Nephron progenitor cell (in vitro differentiated cells): ENCODE measurements at places on chromosomes 4 and X.
A peak's percentile ranks its signal among the peaks of the same experiment; 100 is the strongest.

GRCh38 chr4:189305500-189305899, 635.2 kb upstream of the FRG1 start:
- no peak for DNase-seq

DNA sequence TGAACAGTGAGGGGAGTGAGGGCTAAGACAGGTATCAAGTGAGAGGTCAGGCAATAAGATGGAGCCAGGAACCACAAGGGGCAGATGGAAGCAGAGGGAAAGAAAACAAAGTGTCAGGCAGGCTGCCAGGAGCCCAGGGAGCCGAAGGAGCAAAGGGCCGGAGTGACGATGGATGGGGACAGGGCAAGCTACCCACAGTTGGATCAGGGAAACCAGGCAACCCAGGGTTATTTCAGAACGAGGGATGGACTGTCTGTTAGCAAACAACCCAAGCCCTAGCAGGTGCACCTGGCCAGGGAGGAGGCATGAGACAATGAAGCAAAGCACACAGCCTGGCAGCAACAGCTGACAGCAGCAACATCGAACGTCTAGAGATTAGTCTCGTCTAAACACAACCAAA, 39.2 kb downstream of the SEL1L3 start:
- no peak for DNase-seq

DNA sequence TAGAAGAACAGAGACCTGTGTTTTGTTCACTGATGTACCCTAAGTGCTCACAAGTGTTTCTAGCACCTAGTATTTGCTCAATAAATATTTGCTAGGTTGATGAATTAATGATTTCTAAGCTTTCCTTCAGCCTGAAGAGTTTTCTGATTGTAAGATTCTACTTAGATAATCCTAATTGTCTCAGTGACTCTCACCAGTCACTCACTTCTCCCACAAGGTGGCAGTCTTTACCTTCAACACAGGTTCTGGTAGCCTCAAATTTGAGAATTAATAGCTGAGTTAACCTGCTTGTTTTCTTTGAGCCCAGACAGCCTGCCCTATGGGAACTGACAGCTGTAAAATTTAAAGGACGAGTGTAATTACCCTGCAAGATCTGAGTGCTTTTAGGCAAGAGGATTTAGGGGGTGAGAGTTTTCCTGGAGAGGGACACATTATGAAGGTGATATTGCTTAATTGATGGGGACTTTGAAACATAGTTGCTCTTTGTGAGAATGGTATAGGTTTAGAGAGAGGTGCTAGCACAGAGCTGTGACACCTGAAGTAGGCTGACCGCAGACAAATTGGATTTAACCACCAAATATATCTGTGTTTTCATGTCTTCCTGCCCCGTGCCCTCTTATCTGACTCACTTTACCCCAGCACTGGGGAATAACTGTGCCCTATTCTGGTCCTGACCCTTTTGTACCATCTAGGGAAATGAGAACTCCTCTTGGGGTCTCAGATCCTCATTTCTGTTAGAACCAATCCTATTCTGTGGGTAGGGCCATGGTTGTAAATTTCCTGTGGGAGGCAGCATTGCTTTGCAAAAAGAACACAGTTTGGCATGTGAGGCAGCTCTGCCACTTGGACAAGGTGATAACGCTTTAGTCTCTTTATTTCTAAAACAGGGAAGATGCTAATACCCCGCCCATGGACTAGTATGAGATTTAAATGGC, 27.7 kb downstream of the CD38 start:
- DNase-seq, result peak; percentile 47

DNA sequence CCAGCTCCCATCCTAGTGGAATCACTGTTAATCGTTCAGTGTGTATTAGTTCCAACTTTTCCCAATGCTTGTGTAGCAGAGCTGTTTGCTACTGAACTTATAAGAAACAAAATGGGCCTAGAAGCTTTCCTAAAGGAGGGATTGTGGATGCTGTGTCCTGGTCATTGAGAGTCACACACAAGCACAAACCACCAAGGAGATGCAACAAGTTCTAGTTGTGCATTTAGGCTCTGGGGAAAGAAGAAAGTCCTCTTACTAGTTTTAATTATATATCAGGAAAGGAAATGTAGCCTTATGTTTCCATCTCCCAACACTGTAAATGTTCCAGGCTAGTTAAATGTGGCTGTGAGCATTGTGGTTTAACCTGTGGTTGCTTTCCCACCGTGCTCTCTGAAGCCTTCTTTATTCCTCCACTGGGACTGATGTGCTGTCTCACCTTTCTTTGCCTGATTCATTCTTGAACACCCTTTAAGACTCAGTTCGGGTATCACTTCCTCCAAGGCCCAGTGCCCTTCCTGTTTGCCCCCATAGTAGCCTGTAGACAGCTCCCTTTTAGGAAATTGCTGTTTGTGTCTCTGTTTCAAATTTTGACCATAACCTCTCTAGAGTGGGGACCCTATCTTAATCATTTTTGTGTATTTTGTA, 34.3 kb downstream of the ATP10D start:
- no peak for DNase-seq

- DNase-seq, result no peak
Observed at GRCh38 chrX:24355095-24355494, 5.3 kb upstream of the SUPT20HL1 start.

DNA sequence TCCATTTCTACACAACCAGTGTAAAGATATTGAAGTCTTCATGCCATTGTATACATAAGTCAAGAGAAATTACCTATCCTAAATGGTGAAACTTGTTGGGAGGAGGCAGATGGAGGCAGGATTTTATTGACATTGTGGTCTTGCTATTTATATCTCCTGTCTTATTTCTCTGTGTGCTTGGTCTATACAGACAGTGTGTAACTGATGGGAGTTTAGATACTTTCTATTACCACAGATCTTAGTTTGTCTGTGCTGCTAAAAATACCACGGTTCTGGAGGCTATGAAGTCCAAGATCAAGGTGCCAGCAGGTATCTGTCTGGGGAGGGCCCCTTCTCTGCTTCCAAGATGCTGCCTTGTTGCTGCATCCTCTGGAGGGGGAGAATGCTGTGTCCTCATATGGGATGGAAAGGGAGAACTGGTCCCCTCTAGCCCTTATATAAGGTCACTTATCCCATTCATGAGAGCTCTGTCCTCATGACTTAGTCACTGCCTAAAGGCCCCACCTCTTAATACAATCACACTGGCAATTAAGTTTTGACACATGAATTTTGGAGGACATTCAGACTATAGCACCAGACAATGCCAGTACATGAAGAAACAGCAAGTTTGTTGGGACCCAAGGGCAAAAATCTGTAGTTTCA, 62.4 kb downstream of the SYNPO2 start:
- DNase-seq, result no peak

- DNase-seq, result no peak
Observed at GRCh38 chr4:127416115-127416514, 216.6 kb upstream of the INTU start.

DNA sequence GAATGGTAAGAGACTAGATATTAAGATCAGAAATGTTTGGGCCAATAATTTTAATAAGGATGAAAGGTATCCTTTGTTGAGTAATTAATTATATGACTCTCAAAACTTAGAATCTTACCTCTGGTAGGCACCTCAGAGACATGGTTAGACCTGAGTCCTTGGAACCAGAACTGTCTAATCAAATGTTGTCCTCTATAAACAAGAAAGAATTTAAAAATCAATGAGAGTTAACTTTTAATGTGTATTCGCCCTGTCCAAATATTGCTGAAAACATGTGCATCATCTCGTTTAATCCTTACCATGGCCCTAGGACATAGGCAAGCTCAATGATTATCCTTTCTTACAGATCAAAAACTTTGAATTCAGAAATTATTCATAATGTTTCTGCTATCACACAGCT, 24.0 kb upstream of the NUDT11 start:
- DNase-seq, result no peak

- no peak for DNase-seq
Observed at GRCh38 chrX:113384628-113385027, 544.0 kb upstream of the AMOT start.

GRCh38 chr4:100208459-100208858, 18.2 kb upstream of the DDIT4L start:
- no peak for DNase-seq

DNA sequence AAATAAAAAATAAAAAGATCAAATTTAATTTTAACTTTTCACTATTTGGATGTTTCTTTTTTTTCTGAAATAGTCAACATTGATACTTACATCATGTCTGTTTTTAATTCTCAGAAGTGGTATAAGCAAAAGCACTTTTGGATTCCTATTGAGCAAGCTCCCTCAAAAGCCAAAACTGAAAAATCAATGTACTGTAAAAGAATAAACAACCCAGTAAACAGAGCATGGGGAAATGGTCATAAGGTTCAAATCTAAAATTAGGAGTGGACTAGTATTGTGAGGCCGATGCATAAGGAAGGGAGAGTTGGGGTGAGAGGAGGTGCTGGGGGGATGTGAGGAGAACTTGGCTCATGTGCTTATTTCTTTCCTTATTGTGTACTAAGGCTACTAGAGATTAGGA, 37.9 kb downstream of the NUDT6 start:
- DNase-seq, result no peak

- no peak for DNase-seq
Observed at GRCh38 chr4:106370214-106370613, 1.6 kb upstream of the GIMD1 start.

DNA sequence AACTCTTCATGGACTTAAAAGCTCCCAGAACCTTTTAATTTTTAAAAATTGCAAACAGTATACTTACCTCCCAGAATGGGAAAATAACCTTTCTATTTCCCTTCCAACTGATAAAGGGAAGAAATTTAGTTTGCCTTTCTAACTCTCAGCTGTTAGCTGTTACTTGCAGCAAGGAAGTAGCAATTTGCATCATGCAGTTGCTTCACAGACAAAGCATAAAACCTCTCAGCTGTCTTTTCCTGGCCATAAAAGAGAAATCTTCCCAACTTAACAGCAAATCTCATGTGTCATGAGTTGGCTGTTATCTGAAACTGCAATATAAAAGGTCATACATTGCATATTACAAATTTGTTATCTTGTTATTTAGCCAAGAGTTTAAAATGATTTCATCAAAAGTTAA, 18.4 kb downstream of the C4orf17 start:
- DNase-seq, result no peak

GRCh38 chr4:123246085-123246484, 150.5 kb upstream of the SPRY1 start:
- no peak for DNase-seq

- DNase-seq, result no peak
Observed at GRCh38 chr4:8294775-8295174, 25.2 kb downstream of the HTRA3 start.

- no peak for DNase-seq
Observed at GRCh38 chr4:107572281-107572680, 147.8 kb downstream of the PAPSS1 start.

GRCh38 chrX:71106427-71106826, at the start of gene CXorf65:
CXorf65 (minus strand) TSS chrX:71106740; CDS start chrX:71106556, 184 bp downstream.
- no peak for DNase-seq

DNA sequence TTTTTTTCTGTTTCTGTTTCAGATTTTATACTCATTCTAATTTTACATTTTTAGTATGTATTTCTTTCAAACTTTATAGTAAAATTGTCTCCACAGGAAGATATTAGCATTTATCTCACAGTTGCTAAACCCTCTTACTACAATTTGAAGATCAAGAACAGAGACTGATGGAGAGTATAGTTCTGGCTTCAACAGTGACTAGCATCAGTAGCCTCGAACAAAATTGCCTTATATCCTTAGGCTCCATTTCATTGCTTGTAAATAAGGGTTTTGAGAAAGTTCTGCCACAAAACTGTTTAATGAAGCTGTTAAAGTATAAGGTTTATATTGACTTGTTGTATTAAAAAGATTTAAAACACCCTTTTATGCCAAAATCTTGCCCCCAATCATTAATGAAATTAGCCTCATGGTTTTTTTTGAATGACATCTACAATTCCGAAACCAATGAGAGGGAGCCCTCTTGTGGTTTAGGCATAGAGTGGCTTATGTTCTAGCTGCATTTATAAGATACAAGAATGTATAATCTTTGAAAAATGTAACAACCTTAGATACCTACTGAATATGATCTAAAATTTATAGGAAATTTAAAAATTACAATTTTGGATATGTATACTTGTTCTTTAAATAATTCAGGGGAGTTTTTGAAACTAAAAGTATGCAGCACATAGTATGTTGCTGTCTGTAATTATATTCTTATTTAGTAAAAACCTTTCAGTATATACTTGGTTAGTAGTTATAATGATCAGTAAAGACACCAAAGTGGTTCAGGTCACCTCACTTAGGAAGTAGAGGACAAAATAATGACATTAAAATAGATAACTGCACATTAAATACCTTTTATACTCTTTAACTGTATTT, 109.8 kb upstream of the HPGD start:
- peak; percentile 6 for DNase-seq

- no peak for DNase-seq
Observed at GRCh38 chr4:102632241-102633065, 128.3 kb downstream of the MANBA start.

DNA sequence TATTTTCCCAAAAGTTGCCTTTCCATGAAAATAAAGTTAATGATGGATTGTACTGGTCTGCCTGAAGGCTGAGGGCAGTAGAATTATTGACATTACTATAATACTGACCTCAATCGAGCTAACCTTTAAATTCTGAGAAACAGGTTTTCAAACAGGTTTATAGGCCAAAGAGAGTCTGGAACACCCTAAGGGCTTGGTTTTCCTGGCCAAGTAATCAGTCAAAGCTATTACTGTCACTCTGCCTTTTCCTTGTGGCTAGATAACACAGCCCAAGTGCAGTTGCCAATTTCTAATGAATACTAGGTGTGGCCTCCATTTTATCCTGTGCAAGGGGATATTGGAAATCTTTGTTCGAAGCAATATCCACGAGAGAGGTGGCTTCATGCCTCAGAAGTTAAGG, 75.2 kb downstream of the INTS12 start:
- DNase-seq, result no peak

GRCh38 chrX:13339607-13340006, 19.8 kb upstream of the ATXN3L start:
- no peak for DNase-seq

GRCh38 chr4:1099684-1100335, 13.6 kb downstream of the RNF212 start:
- DNase-seq, result no peak

- DNase-seq, result no peak
Observed at GRCh38 chr4:8915201-8916200, 43.9 kb upstream of the HMX1 start.

- no peak for DNase-seq
Observed at GRCh38 chrX:132738951-132739350, 219.5 kb downstream of the HS6ST2 start.

- no peak for DNase-seq
Observed at GRCh38 chr4:143558286-143558685, 44.8 kb downstream of the SMARCA5 start.

GRCh38 chrX:31236231-31236630, 164.4 kb upstream of the FTHL17 start:
- DNase-seq, result no peak

GRCh38 chr4:2574863-2575262, 38.4 kb downstream of the FAM193A start:
- DNase-seq, result no peak

- no peak for DNase-seq
Observed at GRCh38 chr4:77582711-77583110, 22.9 kb upstream of the CXCL13 start.

- no peak for DNase-seq
Observed at GRCh38 chr4:3701736-3702560, 64.2 kb upstream of the ADRA2C start.

GRCh38 chr4:129903861-129904260, 807.9 kb downstream of the C4orf33 start:
- no peak for DNase-seq

GRCh38 chr4:180098586-180098985, 2144.6 kb upstream of the TENM3 start:
- no peak for DNase-seq

GRCh38 chr4:114998316-114998715, 115.1 kb downstream of the NDST4 start:
- DNase-seq, result no peak
